ENCODE measurements at places on chromosomes 4 and X.

DNA sequence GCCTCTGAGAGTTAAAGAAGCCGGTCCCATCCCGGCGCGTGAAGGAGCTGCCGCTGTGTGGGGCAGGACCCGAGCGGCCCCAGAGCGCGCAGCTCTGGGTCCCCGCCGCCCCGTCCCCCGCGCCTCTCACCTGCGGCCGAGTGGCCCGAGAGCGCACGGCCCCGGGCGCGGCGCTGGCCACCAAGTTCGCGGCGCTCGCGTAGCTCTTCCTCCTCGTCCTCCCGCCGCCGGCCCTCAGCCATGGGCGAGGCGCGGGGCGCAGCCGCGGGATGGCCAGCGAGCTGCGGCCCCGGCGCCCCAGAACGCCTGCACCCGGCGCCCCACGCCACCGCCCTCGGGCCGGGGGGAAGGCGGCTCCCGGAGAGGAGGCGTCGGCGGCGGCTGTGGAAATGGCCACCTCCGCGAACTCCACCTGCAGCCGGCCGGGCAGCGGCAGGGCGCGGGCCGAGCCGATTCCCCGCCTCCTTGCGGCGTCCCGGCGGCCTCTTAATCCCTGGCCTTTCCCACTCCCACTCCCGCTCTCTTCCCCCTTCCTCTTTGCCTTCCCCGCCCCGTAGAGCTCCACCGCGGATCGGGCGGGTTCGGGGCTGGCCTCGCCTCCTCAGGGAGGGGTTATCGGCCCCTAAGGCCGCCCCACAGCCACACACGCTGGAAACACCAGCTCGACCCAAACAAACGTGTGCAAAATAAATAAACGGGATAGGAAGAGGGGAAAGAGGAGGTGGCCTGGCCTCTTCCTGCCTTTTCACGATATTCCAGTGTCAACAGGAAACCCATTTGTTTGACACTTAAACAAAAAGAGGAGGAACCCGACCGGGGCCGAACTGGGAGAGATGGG is at the start of gene SH3D19:
TSS of gene SH3D19 (minus strand) at position 495 of the 838 bp plus-strand sequence. CDS start at position 242, 253 bp downstream.
- DNase-seq, result no peak

- no peak for DNase-seq
Observed at GRCh38 chrX:3161681-3162080, 120.4 kb downstream of the ARSF start.

- no peak for DNase-seq
Observed at GRCh38 chrX:18676050-18676449, 4.1 kb upstream of the RS1 start.

GRCh38 chrX:24999511-24999910 is 16.3 kb downstream of the ARX start:
- DNase-seq, result no peak

- DNase-seq, result no peak
Observed at GRCh38 chr4:61246034-61246433, 45.9 kb downstream of the ADGRL3 start.

DNA sequence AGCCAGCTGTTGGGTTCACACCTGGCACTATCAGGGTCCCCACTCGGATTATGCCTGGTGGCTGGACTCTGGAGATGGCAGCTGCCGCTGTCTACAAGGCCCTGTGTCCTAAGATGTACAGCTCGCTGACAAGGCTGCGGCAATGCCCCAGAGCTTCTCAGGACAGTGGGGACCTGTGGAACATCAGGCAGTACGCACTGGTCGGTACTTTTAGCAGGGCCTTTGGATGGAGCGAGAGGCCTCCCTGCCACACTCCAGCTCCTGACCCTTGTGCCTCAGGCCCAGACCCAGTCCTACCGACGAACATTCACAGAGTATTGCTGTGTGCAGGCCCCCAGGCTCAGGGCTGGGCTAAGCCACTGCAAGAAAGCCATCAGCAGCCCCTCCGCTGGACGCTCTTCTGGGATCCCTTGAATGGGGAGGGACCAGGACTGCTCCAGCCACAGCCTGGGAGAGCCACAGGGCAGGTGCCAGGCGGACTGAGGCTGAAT is 45.7 kb upstream of the HMX1 start:
- DNase-seq, result no peak

DNA sequence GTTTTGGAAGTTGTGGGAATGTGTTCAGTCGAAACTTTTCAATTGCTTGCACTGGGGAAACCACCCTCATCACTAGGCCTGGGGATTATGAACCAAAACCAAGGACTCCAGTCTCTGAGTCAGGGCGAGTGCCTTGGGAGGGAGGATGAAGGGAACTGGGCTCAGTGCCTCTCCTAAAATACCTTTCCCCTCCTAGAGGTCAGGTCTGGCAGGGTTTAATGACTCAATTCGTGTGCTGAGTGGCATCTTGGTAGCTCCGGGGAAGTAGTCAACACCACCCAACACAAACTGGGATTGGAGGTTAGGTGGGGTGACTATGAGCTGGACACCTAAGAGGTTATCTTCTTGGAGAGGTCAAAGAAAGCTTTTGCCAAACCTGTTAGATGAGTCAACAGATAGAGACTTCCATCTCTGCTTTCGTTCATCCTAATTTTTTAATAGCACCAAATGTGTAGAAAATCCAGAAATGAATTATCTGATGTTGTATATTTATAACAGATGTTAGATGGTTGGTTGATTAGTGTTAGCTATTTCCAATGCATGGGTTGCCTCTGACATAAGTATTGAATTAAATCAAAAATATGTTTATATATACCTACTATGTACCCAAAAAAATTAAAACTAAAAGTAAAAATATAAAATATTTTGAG is 202.8 kb downstream of the SHROOM3 start:
- no peak for DNase-seq

GRCh38 chr4:137896221-137896737 is 345.9 kb downstream of the SLC7A11 start:
- DNase-seq, result no peak

GRCh38 chrX:574251-574650 is 56.3 kb upstream of the SHOX start:
- no peak for DNase-seq

DNA sequence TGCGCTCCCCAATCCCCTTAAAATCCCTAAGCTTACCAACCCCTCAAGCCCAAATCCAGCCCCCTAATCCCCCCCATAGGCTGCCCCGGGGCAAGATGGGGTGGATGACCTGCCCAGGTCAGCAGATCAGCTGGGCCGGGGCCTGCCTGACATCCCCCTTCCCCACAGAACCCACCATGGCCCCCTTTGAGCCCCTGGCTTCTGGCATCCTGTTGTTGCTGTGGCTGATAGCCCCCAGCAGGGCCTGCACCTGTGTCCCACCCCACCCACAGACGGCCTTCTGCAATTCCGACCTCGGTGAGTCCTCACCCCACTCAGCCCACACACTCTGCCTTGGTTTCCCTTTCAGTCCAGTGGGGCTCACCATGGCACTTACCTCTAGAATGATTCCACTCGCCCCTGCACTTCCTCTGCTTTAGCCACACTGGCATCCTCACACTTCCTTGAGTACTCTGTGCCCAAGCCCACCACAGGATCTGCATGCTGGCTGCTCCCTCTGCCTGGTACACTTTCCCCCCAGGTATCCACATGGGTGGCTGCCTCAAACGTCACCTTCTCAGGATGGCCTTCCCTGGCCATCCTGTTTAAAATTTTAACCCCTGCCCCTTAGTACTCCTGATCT is 1.1 kb downstream of the TIMP1 start:
- no peak for DNase-seq

GRCh38 chr4:112296949-112297880 is at the start of gene ALPK1:
ALPK1 (plus strand) TSS chr4:112297369.
- DNase-seq, result peak; percentile 81

- DNase-seq, result no peak
Observed at GRCh38 chr4:53959343-53960120, 104.9 kb downstream of the CHIC2 start.

DNA sequence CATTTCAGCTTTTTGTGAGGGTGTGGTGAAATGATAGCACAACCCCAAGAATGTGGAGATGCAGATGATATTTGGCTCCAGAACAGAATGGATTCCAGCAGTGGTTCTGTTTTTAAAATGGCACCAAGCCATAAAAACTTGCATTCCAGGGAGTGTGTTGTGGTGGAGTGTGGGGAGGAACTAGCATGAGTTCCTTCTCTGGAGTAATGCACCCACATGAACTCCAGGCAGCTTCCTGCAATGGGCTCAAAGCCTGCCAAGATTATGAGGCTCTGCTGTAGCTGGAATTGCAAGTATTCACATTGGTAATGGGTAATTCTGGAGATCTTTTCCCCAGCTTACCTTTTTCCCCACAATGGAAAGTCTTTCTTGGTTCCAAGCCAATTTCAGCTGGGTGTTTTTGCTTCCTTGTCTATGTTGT is 161.4 kb downstream of the RAB28 start:
- no peak for DNase-seq

- DNase-seq, result no peak
Observed at GRCh38 chr4:4574792-4575191, 32.9 kb upstream of the STX18 start.

DNA sequence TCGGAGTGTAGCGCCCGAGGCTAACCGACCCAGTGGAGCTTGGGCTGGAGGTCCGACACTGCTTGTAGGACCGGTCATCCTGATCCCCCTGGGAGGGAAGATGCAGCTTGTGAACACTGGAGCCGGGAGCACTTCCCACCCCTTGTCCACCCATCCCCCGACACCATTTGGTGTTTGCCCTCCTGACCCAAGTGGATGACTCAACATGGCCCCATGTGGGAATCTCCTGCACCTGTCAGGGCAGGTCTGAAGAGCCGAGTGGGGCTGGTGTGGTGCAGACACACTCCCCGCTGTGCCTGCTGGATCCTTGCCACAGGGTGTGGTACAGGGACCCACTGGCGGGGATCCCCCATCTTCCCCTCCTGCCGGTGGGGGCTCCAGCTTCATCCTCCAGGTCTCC is 90.0 kb upstream of the AFAP1 start:
- DNase-seq, result no peak

DNA sequence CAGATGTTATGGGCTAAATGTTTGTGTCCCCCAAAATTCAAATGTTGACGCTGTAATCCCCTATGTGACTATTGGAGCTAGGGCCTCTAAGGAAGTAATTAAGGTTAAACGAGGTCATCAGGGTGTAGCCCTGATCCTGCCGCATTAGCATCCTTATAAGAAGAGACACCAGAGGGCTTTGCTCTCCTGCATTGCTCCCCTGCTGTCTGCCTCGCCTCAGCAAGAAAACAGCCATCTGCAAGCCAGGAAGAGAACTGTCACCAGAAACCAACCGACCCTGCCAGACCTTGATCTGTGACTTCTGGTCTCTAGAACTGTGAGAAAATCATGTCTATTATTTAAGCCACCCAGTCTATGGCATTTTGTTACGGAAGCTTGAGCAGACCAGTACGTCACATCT is 331.9 kb downstream of the DCTD start:
- DNase-seq, result no peak

DNA sequence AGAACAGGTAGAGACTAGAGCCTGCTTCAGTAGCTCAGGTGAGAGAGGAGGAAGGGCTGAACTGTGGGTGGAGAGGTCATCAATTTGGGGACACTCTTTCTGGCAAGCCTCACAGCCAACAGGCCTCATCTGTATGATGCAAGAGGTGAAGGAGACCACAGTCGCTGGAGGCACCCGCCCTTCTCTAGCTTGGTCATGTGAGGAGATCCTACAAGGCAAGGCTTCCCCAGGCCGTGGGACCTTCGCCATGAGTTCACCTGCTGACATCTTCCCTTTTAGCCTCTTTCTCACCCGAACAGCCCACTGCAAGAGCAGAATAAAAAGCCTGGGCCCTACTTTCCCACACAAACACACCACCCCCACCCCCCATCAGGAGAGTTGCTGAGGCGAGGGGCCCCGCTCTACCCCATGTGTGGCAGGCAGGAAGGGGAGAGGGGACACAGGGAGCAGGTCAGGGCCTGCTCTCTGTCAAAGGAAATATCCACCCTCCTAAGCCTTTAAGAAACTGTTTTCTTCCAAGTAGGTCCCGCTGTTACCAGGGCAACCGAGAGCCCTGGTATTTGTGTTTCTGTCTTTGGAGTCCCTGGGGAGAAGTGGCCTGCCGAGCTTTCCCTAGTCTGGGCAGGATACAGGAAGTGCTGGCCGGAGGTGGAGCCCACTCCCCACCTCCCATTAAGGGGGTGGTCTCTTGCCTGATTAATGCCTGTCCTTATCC is 8.1 kb downstream of the RTL5 start:
- DNase-seq, result no peak

DNA sequence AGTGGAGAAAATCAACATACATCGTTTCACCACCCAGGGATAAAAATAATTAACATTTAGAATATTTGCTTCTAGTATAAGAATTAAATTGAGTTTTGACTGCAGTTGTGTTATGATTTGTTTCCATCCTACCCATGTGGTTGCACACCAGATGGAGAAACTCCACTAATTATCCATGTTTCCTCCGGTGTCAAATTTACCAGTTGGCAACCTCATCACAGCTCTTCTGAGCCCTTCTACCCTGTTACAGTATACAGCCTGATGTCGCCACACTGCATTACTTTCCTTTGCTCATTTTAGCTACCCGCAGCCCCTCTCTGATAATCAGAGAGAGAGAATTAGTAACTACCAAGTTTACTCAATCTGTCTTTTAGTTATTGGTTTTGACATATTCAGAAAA is 411.2 kb downstream of the DTHD1 start:
- DNase-seq, result no peak

DNA sequence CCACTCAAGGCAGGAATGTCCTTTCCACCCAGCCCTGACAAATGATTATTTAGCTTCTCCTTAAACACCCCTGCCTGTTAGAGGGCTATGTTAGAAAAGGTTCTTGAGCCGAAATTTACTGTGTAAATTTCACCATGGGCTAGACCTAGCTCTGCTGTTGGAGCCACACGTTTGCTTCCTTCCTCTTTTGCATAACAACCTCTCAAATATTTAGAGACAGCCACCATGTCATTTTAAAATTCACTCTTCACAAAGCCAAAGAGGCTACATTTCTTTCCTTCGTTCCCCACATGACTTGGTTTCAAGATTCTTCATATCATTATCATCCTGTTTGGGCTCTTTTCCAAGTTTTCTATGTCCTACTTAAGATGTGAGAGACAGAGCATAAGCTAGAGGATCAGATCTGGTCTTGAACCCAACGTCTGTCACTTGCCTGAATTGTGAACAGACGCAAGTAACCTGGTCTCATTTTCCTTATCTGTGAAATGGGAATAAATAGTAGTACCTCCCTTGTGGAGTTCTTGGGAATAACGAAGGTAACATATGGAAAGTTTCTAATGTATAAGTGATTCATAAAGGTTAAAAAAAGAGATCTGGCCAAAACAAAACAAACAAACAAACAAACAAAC is 6.7 kb downstream of the DOCK11 start:
- no peak for DNase-seq

Measured in OCI-LY7 (cell line).